Neuronal stem cell (in vitro differentiated cells): ENCODE measurements at places on chromosomes 16 and 17.

- H3K27me3 ChIP-seq, result no peaks in the 10 kb centered on the region
- no peak overlapping the region for H3K27ac ChIP-seq
- H3K4me1 ChIP-seq, result no peaks in the 10 kb centered on the region
- H3K36me3 ChIP-seq, result no peaks in the 10 kb centered on the region
These were observed 187.7 kb downstream of the XYLT1 start for GRCh38 chr16:17283016-17283415.

- no peaks in the 10 kb centered on the region for H3K36me3 ChIP-seq
- no peak for DNase-seq
- H3K4me1 ChIP-seq, result no peaks in the 10 kb centered on the region
- no peak overlapping the region for H3K27ac ChIP-seq
- no peak overlapping the region for H3K4me3 ChIP-seq
- H3K27me3 ChIP-seq, result no peaks in the 10 kb centered on the region
These were observed 105.5 kb downstream of the KPNA2 start for GRCh38 chr17:68141050-68141449.

DNA sequence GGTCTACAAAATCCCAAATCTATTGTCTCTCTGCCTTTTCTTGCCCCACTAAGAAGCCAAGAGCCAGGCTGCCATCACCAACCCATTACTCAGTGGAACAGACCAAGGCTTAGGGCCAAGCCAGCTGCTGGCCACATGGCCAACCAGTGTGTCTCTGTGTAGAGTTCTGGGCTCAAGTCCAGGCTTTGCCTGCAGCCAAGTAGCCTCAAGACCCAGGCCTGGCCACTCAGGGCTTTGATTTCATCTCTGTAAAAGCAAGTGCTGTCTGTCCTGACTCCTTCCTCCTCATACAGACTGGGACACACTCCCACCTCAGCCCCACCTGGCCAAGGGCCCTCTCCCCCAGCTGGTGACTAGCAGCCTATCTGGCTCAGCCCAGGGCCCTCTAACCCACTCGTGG lies 14.6 kb downstream of the SREBF1 start:
- H3K27me3 ChIP-seq, result no peaks in the 10 kb centered on the region
- peaks cover 61% of the 10 kb centered on the region for H3K4me1 ChIP-seq
- DNase-seq, result no peak
- peaks cover 30% of the 10 kb centered on the region for H3K36me3 ChIP-seq

DNA sequence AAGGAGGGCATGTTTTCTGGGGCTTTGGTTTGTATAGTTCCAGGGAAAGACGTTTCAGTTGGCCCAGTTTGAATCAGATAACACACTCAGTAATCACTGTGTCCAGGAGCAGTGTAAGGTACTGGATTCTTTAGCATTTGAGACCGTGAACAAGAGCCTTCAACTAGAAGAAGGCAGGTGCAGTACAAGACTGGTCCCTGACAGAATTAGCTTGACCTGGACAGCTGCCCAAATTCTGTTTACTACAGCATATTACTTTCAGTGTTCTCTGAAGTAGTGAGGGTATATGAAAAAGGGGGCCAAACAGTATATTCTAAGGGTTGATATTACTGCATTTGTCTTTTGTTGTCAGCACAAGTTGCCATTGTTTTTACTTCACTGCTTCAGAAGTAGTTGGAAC lies 81.3 kb downstream of the COX10 start:
- H3K27ac ChIP-seq, result no peak overlapping the region
- no peak overlapping the region for H3K4me3 ChIP-seq
- H3K4me1 ChIP-seq, result no peaks in the 10 kb centered on the region

- no peak for DNase-seq
- no peaks in the 10 kb centered on the region for H3K27me3 ChIP-seq
- peaks cover 2% of the 10 kb centered on the region for H3K4me1 ChIP-seq
- H3K27ac ChIP-seq, result no peak overlapping the region
- H3K36me3 ChIP-seq, result no peaks in the 10 kb centered on the region
- H3K4me3 ChIP-seq, result no peak overlapping the region
These were observed 17.3 kb downstream of the C17orf100 start for GRCh38 chr17:6668727-6669425.

DNA sequence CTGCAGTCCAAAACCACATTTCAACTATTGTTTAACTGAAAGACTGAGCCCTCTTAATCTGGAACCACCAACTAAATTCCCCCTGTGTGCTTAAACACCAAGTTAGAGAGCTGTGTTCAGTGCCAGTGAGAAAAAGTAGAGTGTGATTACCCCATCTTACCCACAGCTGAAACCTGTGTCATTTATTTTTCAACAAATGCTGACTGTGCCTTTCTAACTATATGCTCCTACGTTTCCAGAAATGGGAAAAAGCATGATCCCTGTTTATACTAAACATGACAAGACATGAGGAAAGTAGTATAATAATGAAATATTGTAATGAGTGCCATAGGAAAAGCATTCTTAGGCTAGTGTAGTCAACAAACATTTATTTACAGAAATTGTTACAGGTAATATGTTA lies 7.4 kb upstream of the TOX3 start:
- no peaks in the 10 kb centered on the region for H3K36me3 ChIP-seq
- no peak for DNase-seq
- no peak overlapping the region for H3K4me3 ChIP-seq

- no peaks in the 10 kb centered on the region for H3K4me1 ChIP-seq
- H3K27ac ChIP-seq, result no peak overlapping the region
- no peaks in the 10 kb centered on the region for H3K36me3 ChIP-seq
- H3K27me3 ChIP-seq, result peaks cover 3% of the 10 kb centered on the region
- DNase-seq, result no peak
These were observed 17.7 kb upstream of the SMURF2 start for GRCh38 chr17:64679710-64680216.
